ENCODE measurements at places on chromosomes 5 and 9. TPM values are rescaled to one million over a fixed set of nuclear protein-coding genes. Genes with fewer than 3 reads are reported as not detected.

- no peaks in the 10 kb centered on the region for H3K36me3 ChIP-seq
- no peak overlapping the region for H3K27ac ChIP-seq
- H3K27me3 ChIP-seq = no peaks in the 10 kb centered on the region
Measured at GRCh38 chr5:22319798-22320197, 533.3 kb downstream of the CDH12 start.

DNA sequence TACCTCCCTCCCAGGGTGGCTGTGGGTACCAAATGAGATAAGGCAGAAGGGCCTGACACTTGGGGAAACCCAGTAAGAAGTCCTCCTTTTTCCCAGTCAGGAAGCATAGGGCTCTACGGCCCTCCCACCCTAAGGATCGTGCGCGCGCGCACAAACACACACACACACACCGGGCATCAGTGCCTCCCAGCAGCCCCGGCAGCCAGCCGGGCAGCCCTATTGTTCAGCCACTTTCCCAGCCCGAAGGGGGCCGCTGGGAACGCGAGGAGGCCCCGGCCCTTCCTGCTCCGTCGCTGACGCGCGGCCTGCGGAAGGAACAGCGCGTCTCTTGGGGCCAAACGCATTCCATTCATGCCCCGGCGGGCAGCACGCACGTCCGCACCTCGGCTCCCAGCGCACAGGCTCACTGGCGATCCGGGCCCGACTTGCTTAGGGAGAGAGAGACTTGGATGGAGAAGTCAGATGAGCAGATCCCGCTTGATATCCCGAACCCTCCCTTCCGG is 22.6 kb downstream of the DUSP1 start:
- peak; percentile 86 for DNase-seq
- H3K27me3 ChIP-seq = no peaks in the 10 kb centered on the region
- no peaks in the 10 kb centered on the region for H3K36me3 ChIP-seq
- no peak overlapping the region for H3K4me3 ChIP-seq

C7 gene
- total RNA-seq = 2.3 TPM

GCNT1 gene
- total RNA-seq = 3.2 TPM

C5orf52 gene
- not detected for total RNA-seq

DNA sequence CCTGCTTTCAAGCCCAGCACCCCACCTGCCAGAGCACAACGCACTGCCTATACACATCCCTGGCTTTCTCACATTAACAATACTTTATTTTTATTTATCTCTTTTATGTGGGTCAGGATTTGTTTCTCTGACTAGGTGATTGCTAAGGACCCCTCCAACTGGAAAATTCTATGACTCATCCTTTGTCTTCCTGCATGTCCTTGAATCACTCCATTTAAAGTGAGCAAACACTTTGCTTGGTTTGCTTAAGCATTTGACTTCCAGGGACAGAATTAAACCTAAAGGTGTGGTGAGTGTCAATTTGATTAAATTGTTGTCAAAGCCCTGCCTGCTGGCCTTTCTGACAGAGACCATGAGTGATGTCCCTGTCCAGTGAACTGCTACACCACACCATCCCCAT is 536.5 kb upstream of the BRINP1 start:
- no peaks in the 10 kb centered on the region for H3K36me3 ChIP-seq
- no peak overlapping the region for H3K4me3 ChIP-seq
- no peaks in the 10 kb centered on the region for H3K27me3 ChIP-seq
- DNase-seq = no peak
- H3K27ac ChIP-seq = no peak overlapping the region

DNA sequence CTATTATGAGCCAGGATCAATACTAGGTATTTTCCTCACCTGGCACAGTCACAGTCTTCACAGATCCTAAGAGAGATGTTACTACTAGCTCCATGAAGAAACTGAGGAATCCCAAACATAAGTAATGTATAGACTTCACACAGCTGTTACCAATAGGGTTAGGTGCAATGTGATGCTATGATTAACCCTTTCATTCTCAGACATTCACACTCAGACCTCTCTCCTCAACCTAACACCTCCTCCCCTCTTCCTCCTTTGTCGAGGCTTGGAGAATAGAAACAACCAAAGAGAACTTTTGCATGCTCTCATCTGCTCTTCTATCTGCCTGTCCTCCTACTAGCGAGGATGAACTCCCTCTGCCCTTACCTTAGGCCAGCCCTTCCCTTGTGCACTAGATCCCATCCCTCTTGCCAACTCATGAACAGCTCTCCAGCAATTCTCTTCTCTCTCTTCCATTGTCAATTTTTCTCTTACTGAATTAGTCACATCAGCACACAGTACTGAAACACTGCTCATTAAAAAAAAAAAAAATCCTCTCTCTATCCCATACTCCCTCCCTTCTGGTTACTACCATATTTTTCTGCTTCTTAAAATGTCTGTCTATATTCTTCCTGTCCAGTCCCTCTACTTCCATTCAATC is 47.7 kb downstream of the MAPKAP1 start:
- no peak overlapping the region for H3K4me3 ChIP-seq
- H3K27me3 ChIP-seq = no peaks in the 10 kb centered on the region
- H3K4me1 ChIP-seq = no peaks in the 10 kb centered on the region
- DNase-seq = no peak

- H3K4me1 ChIP-seq = no peaks in the 10 kb centered on the region
- H3K4me3 ChIP-seq = no peak overlapping the region
- DNase-seq = no peak
- no peaks in the 10 kb centered on the region for H3K27me3 ChIP-seq
Measured at GRCh38 chr5:38641003-38641402, 84.6 kb upstream of the LIFR start.

DNA sequence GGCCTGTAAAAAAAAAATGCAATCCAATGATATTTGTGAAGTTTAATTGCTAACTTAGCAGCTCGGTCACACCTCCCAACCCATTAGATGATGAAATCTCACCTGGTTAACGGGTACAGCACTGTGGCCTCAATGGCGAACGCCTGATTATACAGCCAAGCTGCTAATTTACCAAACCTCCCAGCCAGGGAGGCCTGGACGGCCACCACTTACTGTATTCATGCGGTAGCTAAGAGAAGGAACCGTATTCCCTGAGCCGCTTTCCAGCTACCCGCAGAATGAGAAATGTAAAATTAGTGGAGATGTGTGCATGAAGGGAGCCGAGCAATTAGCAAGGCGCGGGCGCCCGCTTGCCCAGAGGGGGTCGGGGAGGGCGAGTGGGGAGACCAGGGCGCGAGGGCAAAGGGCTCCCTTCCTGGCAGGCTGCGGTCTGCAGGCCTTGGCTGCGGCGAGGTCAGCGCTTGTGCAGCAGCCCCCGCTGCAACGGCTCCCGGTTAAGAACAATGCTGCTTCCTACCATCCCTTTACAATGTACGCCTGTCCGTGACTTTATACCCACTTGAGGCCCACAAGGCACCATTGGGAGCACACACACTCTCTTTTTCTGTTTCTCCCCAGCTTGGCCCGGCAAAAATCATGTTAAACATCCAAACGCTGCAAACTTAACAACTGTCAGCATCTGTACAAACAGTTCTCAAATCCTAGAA is 70.4 kb upstream of the TBCA start:
- no peak overlapping the region for H3K4me3 ChIP-seq
- H3K36me3 ChIP-seq = no peaks in the 10 kb centered on the region
- peaks cover 32% of the 10 kb centered on the region for H3K27me3 ChIP-seq
- no peak overlapping the region for H3K27ac ChIP-seq
- DNase-seq = no peak

GRCh38 chr9:110240198-110240597 is 16.1 kb downstream of the TXN start:
- no peak for DNase-seq
- no peak overlapping the region for H3K27ac ChIP-seq
- no peaks in the 10 kb centered on the region for H3K27me3 ChIP-seq

GRCh38 chr5:68369457-68370125 is 154.0 kb downstream of the PIK3R1 start:
- H3K27me3 ChIP-seq = no peaks in the 10 kb centered on the region
- no peak overlapping the region for H3K4me3 ChIP-seq
- no peaks in the 10 kb centered on the region for H3K4me1 ChIP-seq
- no peak overlapping the region for H3K27ac ChIP-seq

GRCh38 chr9:137156567-137157375 is 13.1 kb downstream of the LRRC26 start:
- peaks cover 3% of the 10 kb centered on the region for H3K4me1 ChIP-seq
- H3K27ac ChIP-seq = no peak overlapping the region
- peaks cover 67% of the 10 kb centered on the region for H3K27me3 ChIP-seq
- no peaks in the 10 kb centered on the region for H3K36me3 ChIP-seq
- H3K4me3 ChIP-seq = no peak overlapping the region

- no peak overlapping the region for H3K4me3 ChIP-seq
- no peak overlapping the region for H3K27ac ChIP-seq
- peak; percentile 36 for DNase-seq
- H3K27me3 ChIP-seq = no peaks in the 10 kb centered on the region
Measured at GRCh38 chr5:165559645-165560044, 2054.2 kb downstream of the MAT2B start.

- no peak for DNase-seq
- peaks cover 50% of the 10 kb centered on the region for H3K36me3 ChIP-seq
- H3K4me3 ChIP-seq = no peak overlapping the region
- H3K27ac ChIP-seq = no peak overlapping the region
Measured at GRCh38 chr5:151799407-151799806, 27.7 kb downstream of the G3BP1 start.

All from muscle of leg (tissue), 16 donors.